CD4-positive, alpha-beta T cell treated with Interleukin-2 at 100 ng/mL for 4 hours (primary cell): ENCODE measurements at places on chromosomes 2 and 18.

DNA sequence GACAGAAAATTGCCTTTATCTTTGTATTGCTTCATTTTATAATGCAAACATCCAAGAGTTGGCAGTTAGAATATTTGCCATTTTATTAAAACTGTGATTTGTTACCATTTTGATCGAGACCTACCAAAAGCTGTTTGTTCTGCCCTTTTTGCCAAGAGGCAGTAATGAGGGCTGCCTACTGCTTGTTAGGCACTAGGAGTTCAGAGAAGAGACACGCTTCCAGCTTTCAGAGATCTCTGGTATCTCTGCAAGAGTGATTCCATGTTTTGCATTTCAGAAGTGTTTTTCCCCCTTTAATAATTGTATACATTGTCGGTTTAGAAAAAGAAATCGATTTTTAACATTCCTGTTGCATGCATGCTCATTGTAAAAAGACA lies 628 bp downstream of the MRPL30 start:
- DNase-seq: no peak

DNA sequence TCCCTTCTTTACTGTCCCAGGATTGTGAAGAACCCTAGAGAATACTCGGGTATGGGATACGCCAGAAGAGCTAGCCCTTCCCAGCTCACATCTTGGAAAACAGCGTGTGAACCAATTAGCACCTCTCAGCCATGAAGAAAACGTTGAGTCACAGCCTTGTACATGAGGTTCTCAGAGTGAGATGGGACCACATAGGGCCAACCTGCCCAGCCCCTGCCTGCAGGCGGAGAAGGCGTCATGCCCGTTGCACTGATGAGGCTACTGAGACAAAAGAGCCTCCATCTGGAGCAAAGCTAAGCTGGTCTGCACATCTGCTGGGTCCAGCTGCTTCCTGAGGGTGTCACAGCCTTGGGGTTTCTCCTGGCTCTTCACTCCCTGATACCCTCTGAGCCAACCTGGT lies 92.2 kb downstream of the LBH start:
- DNase-seq: no peak

DNA sequence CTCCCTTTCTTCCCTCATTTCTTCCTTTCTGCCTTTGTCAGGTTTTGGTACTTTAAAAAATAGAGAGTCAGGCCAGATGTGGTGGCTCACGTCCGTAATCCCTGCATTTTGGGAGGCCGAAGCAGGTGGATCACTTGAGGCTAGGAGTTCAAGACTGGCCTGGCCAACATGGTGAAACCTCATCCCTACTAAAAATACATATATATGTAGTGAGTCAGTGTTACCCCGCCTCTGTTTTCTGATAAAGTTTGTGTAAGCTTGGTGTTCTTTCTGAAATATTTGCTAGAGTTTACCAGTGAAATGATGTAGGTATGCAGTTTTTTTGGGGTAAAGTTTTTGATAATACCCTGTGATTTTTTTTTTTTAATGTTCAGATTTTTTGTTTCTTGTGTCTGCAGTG lies 58.8 kb downstream of the DGKD start:
- no peak for DNase-seq

- no peak for DNase-seq
Observed at GRCh38 chr2:209767316-209767715, 4.3 kb upstream of the UNC80 start.

DNA sequence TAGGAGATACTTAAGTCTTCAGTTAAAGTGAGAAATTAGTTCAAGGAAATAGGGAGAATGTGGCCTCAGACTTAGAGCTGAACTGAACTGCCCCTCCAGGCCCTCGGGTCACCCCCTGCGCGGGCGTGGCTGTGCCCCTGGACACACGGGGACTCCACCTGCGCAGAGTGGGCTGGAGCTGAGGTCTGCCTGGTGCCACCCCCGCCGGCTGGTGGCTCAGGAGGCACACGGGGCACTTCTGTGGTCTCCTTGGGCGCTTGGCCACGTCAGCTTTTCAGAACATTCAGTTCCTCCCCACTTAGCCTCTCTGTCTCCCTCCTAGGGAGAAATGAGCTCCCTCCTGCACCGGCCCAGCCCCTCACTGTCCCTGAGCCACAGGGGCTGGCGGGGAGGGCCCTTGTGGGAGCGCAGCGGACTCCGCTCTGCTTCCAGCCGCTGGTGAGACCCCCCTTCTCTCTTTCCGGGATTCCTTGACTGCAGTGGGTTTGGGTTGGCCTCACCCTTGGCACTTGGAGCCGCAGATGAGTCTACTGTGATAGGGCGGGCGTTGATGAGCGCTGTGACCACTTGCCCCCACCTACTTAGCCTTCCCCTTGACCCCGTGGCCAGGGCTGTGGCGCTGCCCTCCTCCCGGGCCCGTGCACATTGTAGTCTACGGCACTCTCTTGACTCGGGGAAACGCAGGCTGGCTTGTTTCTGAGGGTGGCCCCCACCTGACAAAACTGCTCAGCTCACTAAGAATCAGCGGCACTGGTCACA lies 18.2 kb upstream of the PDIA6 start:
- no peak for DNase-seq

DNA sequence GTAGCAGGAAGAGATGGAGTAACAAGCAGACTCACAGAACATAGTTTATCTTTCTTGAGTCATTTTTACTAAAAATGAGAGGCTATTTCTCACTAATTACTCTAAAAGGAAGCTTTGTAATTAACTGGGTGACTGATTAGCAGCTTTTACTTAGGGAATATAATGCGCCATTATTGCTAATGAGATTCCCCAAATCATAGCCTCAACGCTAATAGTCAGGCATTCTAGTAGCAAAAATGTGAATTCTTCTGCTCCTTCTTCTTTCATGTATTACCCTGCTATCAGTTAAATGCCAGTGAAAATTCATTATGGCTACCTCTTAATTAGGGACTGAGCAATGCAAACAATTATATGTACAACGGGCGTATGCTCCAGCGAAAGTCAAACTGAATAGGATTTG lies 349.8 kb downstream of the CDH19 start:
- no peak for DNase-seq

GRCh38 chr2:60998628-60999545 lies 18.6 kb upstream of the PEX13 start:
- peak; percentile 67 for DNase-seq

GRCh38 chr2:77309725-77310124 lies 212.5 kb downstream of the LRRTM4 start:
- DNase-seq: no peak

DNA sequence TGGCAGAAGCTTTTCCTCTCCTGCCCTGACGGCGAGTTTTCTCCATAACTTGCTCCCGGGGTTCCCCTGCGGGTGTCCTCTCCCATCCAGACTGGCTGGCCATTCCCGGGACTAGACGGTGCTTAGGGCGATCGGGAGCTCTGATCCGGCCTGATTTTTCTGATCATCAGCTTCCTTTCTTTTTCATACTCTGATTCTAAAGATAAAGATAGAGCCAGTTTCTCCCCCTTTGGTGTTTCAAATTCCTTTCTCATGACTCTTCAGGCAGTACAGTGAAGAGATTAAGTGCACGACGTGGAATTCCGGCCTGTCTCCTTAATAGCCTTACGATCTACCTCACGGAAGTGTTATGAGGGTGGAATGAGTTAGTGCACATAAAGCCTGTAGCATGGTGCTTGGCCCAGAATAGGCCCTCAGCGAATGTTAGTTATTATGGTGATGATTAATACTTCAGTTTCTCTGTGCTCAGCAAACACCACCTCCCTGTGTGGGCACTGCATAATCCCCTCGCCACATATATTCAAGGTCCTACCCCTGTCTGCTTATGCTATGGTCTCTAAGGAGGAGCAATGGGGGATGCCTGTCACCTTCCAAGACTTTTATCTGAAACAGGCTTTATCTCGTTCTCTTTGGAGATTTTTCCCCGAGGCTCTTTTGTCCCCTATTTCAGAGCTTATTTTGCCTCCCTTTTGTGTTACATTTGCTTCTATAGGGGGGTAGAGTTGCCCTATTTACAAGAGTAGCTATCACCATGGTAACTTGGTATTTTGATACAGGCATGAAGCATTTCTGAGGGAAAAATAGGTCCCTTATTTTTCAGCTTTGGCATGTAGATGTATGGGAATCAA lies 254.8 kb downstream of the CDH2 start:
- no peak for DNase-seq

- peak; percentile 0 for DNase-seq
Observed at GRCh38 chr2:104572834-104573233, 281.1 kb upstream of the POU3F3 start.

GRCh38 chr2:172639823-172640222 lies 83.9 kb downstream of the PDK1 start:
- DNase-seq: no peak

- DNase-seq: no peak
Observed at GRCh38 chr18:22981274-22982133, 48.4 kb downstream of the RBBP8 start.

- DNase-seq: peak; percentile 17
Observed at GRCh38 chr18:3213300-3214059, 6.3 kb downstream of the MYOM1 start.

DNA sequence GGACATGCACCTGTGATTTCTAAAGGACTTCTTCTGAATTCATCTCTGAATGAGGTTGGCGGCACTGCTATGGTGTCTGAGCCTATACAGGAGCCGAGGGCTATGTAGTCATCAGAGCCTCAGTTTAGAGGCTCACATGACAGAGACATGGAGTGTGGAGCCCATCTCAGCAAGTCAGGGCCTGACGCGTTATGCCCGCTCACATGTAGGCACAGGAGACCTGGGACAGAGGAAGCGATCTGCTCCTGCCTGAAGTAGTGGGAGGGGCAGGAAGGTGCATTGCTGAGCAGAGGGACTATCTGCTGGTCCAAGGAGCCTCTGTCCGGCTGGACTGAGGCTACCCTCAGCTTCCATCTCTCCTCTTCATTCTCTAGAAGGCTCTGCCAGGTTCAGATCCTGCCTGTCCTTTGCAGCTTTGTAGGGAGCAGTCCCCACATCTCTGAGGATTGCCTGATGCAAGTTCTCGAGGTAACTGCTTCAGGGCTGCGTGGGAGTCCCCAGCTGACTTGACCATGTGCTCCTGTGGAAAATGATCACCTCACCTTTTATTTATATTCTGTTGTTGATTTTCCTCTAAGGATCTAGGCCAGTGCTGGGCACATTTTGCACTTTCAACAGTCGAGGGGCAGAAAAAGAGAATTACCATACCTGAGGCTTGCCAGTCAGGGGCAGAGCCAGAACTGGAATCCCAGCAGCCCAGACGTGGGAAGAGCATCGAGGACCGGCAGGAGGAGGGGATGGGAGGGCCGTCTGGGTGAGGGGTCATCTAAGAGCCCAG lies 16.6 kb downstream of the KLHL29 start:
- no peak for DNase-seq

- no peak for DNase-seq
Observed at GRCh38 chr2:54402350-54402749, 53.8 kb upstream of the SPTBN1 start.

- DNase-seq: no peak
Observed at GRCh38 chr2:10750610-10751009, 29.2 kb downstream of the ATP6V1C2 start.

DNA sequence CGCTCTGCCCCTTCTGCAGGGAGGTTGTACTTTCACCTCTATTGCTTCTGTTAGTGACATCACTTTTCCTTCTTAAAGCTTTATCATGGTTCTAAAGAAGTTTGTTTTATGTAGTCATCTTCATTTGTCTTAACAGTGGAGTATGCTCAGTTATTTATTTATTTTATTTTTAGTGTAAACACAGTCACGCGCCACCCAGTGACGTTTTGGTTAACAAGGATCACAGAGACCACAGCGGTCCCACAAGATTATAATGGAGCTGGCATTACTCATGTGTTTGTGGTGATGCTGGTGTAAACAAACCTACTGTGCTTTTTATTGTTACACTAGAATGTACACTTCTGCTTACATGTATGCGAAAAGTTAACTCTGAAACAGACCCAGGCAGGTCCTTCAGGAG lies 89.9 kb downstream of the SOX11 start:
- DNase-seq: no peak

GRCh38 chr2:10267551-10268465 lies 34.9 kb upstream of the HPCAL1 start:
- no peak for DNase-seq

DNA sequence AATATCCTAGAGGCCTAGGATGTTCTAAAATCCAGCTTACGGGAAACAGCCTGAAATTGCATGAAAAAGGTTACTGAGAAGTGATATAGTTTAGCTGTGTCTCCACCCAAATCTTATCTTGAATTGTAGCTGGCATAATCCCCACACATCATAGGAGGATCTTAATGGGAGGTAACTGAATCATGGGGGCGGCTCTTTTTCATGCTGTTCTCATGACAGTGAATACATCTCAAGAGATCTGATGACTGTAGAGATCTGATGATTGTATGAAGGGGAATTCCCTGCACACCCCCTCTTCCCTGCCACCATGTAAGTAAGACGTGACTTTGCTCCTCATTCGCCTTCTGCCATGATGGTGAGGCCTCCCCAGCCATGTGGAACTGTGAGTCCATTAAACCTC lies 385.6 kb upstream of the ID2 start:
- no peak for DNase-seq

DNA sequence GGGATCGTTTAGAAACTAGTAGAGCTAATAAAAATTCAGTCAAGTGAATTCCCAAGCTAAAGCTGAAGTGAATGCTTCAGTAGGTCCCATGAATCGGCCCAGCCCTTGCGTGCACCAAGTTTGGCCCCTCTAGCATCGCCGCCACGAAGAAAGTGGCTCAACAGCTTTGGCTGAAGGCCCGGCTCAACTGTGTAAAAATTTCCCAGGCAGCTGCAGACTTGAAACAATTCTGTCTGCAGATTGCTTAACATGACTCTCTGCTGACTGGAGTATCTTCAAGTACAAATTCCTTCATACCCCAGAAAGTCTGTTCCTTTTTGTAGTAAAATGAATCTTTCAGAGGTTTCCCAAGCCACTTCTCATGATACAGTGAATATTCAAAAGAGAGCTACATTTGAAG lies 32.7 kb downstream of the ALMS1 start:
- DNase-seq: no peak

DNA sequence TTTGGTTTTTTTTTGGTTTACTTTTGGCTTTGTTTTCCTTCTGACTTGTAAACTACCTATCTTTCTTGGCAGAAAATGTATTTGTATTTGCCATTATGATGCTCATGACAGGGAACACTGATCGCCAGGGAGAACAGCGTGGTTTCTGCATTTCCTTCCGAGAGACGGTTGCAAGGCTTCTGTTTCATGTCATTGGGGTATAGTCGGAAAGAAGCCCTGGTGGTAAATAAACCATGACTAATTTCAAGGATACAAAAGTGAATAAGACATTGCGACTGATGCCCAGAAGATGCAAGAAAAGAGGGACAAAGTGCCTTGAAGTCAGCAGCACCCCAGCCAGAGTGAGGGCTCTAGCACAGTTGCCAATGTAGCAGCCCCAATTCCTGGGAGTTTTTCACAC lies 4.2 kb upstream of the CAPN14 start:
- no peak for DNase-seq

- no peak for DNase-seq
Observed at GRCh38 chr2:6930923-6931647, 13.9 kb downstream of the RNF144A start.
